ENCODE measurements at places on chromosomes 11 and 22. TPM values are rescaled to one million over a fixed set of nuclear protein-coding genes. Genes with fewer than 3 reads are reported as not detected.

CBX7 gene
- total RNA-seq, result 34.2 TPM

KRTAP5-9 gene
- not detected for total RNA-seq

KIAA1671 gene
- total RNA-seq, result 2.4 TPM

CALCA gene
- total RNA-seq, result not detected

PRDM11 gene
- total RNA-seq, result 2.4 TPM

C11orf87 gene
- not detected for total RNA-seq

Measured in CD8-positive, alpha-beta T cell (primary cell).